ENCODE measurements at places on chromosomes 12 and 14.

DNA sequence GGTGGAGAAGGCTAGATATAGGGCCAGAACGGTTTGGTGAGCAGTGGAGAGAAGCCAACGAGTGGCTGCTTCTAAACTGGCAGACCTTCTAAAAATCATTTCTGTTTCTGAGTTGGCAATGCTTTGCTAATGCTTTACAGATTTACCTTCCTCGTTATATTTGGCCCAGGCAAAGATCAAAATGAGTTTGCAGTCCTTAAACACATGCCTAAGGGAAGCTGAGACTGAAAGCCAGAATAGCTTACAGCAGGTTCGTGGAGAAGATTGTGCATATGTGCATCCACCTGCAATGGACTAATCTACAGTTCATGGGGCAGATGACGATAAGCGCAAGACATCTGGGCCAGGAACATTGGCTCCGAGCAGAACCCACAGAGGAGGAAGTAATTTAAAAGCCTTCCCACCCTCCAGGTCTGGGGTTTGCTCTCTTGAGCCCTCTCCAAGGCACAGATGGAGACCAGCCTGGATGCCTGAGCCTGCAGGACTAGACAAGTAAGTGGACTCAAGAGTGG is 99.4 kb downstream of the NINJ2 start:
- DNase-seq, result no peak

DNA sequence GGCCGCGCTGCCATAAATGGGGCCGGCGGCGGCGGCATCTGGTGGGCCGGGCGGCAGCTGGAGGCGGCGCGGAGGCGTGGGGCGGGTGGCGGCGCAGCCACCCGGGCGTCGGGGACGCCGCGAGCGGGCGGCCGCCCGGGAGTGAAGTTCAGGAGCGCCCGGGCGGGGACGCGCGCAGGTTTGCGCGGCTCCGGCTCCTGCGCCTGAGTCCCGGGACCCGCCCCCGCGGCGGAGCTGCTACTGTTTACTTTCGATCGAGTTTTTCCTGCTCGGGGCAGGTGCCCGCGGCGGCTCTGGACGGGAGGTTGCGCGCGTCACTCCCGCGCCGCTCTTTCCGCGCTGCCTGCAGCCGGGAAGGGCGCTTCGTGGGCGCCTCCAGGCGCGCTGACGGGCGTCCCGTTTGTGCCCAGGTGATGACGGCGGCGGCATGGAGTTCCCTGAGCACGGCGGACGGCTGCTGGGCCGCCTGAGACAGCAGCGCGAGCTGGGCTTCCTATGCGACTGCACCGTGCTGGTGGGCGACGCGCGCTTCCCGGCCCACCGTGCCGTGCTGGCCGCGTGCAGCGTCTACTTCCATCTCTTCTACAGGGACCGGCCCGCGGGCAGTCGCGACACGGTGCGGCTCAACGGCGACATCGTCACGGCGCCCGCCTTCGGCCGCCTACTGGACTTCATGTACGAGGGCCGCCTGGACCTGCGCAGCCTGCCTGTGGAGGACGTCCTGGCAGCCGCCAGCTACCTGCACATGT is at the start of gene ZBTB42:
ZBTB42 (plus strand) TSS at position 331 of the 749 bp plus-strand sequence; CDS start at position 428, 97 bp downstream.
- peak; percentile 89 for DNase-seq

DNA sequence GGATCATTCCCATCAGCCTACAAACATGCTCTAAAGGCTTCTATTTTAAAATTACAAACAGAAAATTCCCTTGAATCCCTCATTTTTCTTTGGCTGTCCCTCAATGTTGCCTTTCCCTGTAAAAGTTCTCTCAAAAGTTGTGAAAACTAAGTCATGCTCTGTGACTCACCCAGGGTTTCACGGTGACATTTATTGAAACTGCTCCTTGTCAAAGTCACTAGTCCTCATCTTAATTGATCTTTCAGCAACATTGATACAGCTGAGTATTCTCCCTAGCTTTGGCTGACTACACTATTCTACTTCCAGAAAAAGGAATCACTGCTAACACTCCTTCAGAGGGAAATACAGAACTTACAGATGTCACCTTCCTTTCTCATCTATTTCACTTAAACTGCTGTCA is 65.7 kb downstream of the ASCL4 start:
- DNase-seq, result no peak

GRCh38 chr12:57845478-57846284 is 848 bp downstream of the CTDSP2 start:
- DNase-seq, result peak; percentile 95

All from upper lobe of left lung (tissue), 6 donors.